ENCODE measurements at places on chromosomes 6 and 20.

DNA sequence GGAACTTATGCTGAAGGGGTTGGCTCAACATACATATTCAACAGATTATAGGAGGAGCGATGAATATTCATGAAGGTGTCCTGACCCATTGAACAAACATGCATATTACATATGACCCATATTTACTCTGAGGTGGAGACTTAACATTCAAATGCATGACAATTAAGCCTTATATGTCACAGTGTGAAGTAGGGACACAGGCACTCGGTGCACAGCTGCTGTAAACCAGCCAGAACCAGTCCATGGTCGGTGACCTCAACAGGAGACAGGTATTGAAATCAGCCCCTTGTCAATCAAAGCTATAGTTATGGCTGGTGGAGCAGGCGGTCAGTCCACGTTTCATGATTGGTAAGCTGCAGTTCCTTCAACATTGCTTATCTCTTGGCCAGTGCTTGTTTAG is 347.3 kb downstream of the THBS2 start:
- no peak for DNase-seq

DNA sequence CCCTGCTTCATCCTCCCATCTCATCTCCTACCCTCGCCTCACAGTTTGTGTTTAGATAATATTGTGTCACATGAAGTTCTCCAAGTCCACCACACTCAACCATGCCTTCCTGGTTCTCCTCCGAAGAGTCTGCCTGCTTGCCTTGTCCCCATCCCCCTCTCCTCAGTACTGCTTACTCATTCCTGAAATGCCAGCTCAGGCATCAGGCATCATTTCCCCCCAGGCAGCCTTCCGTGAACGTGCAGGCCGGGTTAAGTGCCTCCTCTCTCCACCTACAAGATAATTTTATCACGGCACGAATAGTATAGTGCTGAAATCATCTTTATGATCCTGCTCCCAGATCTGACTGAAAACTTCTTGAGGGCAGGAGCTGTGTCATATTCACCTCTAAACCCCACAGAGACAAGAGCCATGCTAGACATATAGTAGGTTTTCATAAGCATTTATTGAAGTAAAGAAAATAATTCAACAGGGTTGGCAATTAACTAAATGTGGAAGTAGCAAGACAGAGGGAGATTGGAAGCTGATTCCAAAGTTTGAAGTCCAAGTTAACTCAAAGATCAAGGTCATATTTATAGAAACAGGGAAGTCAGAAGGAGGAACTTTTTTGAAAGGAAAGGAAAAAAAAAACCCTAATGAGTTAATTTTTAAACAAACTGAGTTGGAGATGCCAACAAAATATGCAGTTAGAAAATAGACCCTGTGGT is 48.7 kb upstream of the BMP2 start:
- no peak for DNase-seq

DNA sequence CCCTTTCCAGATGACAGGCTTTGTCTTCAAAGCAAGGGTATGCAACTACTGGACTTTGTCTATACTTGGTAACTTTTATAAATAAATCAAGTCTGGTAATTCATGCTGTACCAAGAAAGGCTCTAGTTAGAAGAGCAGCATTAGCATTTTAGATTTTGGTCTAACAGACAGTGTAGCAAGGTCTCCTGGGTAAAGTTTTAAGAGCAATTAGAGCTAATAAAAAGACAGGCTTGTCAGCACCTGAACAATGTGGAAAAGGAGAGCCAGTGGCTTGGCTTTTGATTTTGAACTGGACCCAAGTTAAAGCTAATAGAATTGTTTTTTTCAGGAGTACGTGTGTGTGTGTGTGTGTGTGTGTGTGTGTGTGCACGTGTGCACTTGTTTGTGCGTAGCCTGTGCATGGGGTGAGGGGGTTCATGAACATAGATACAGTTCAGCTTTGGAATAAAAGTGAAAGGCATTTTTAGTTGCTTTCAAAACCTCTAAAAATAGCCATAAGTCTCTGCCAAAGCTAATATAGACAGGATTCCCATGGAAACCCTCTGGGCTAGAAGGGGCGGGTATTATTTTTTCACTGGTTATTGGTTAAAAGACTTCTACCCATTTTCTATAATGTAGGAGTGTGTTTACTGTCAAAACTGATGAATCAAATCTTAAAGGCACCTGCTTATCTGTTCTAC is 138.4 kb downstream of the KCNQ5 start:
- DNase-seq, result no peak

- no peak for DNase-seq
These were observed 22.9 kb upstream of the TBC1D7 start for GRCh38 chr6:13351271-13351670.

DNA sequence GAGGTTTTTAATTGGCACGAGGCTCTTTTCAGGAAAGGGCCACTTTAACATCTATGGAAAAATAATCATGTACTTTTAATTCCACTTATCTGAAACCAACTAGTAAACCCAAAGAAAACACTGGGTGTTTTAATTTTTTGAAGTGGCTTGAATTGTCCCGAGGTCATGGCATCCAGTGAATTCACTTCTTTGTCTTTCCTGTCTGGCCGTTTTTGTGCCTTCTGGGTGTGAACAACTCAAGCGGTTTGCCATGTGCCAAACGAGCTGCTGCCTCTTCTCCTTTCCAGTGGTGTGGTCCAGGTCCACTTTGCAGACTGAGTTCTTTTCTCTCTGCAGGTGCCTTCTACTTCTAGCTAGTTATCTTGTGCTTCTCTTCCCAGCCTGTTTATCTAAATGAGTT is 117.5 kb downstream of the PLCB4 start:
- DNase-seq, result no peak

DNA sequence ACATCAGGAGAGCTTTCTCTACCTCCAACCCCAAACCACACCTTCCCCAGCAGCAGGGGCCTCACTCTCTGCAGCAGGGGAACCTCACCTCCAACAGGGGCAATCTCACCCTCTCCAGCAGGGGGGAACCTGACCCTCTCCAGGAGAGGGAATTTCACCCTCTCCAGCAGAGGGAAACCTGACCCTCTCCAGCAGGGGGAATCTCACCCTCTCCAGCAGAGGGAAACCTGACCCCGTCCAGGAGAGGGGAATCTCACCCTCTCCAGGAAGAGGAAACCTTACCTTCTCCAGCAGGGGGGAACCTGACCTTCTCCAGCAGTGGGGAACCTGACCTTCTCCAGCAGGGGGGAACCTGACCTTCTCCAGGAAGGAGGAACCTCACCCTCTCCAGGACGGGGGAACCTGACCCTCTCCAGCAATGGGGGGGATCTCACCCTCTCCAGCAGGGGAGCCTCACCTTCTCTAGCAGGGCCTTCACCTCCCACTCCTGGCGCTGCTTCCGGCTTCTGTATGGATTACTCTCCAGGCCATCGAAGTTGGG is 3.1 kb downstream of the B3GALT4 start:
- no peak for DNase-seq

DNA sequence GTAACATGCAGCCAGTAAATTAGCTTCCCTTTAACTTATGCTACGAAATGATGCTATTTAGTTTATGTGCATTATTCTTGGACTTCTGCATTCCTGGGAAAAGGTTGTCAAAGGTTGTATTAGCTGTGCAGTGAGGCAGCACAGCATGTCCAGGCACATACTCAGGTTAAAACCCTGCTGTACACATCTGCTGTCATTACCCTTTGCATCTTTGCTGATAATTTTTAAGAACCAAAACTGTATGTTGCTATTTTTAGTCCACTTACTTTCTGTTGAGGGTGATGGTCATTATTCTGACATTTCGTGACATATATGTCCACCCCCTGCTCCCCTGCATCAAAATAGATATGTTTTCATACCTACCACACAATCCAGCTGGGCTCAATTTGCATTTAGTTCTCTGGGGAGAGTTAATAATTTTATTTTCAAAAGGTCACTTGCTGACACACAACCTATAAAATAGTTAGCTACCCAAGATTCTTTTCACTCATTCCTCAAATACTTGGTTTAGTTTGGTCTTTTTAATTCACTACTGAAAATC is 142.5 kb upstream of the SPACA1 start:
- no peak for DNase-seq

- DNase-seq, result no peak
These were observed 8.9 kb downstream of the TIAM2 start for GRCh38 chr6:155004017-155004416.

Data from stimulated activated CD4-positive, alpha-beta T cell treated with anti-CD3 and anti-CD28 coated beads, Interleukin-4, amount 100 ng/mL, for 1 hour (primary cell).